ENCODE measurements at places on chromosomes 11 and 22. TPM values are rescaled to one million over a fixed set of nuclear protein-coding genes. Genes with fewer than 3 reads are reported as not detected.

Gene OR1S2
- total RNA-seq: not detected

Gene VWA5A
- total RNA-seq: 3.4 TPM

Gene SREBF2
- total RNA-seq: 30.4 TPM

Gene MIOX
- total RNA-seq: not detected

Gene DGCR6
- total RNA-seq: 4.2 TPM

Gene FERMT3
- 9.7 TPM for total RNA-seq

Gene DNAJB7
- not detected for total RNA-seq

Gene ARHGAP32
- total RNA-seq: 10.7 TPM

Gene APOL3
- total RNA-seq: 26.9 TPM

Gene GUCY1A2
- total RNA-seq: 1.3 TPM

Gene CRYBB3
- total RNA-seq: 0.91 TPM

Gene MS4A7
- 13.7 TPM for total RNA-seq

Gene SLC22A8
- not detected for total RNA-seq

Gene CATSPERZ
- total RNA-seq: not detected

Gene KDM4D
- 0.23 TPM for total RNA-seq

Gene PANX2
- 10.6 TPM for total RNA-seq

Gene TMPRSS6
- total RNA-seq: 107 TPM

Gene SCGB1A1
- total RNA-seq: 2.0 TPM

Gene PYGM
- 0.28 TPM for total RNA-seq

Gene JOSD1
- 16.6 TPM for total RNA-seq

Gene CCDC81
- 0.38 TPM for total RNA-seq

Gene CTSD
- total RNA-seq: 564 TPM

Gene KRTAP5-1
- not detected for total RNA-seq

Gene C11orf65
- total RNA-seq: 0.70 TPM

Gene FGF3
- total RNA-seq: not detected

Gene PES1
- total RNA-seq: 22.4 TPM

Gene SYT12
- total RNA-seq: 4.8 TPM

Gene HPS4
- total RNA-seq: 13.2 TPM

Gene RAB36
- 0.38 TPM for total RNA-seq

Gene C1QTNF4
- 0.45 TPM for total RNA-seq

Gene OR8D1
- not detected for total RNA-seq

Gene TRPM5
- not detected for total RNA-seq

Gene SMTN
- 20.9 TPM for total RNA-seq

Gene RBMXL2
- total RNA-seq: not detected

Gene UPK3A
- not detected for total RNA-seq

Gene TNNT3
- not detected for total RNA-seq

Gene OR5D14
- total RNA-seq: not detected

Gene C11orf42
- not detected for total RNA-seq

Gene PNPLA3
- total RNA-seq: 72.1 TPM

Gene PRR33
- total RNA-seq: not detected

Gene C11orf52
- 11.8 TPM for total RNA-seq
